Heart right ventricle (tissue), 16 donors: ENCODE measurements at places on chromosomes 16 and 17. TPM values are rescaled to one million over a fixed set of nuclear protein-coding genes. Genes with fewer than 3 reads are reported as not detected.

DNA sequence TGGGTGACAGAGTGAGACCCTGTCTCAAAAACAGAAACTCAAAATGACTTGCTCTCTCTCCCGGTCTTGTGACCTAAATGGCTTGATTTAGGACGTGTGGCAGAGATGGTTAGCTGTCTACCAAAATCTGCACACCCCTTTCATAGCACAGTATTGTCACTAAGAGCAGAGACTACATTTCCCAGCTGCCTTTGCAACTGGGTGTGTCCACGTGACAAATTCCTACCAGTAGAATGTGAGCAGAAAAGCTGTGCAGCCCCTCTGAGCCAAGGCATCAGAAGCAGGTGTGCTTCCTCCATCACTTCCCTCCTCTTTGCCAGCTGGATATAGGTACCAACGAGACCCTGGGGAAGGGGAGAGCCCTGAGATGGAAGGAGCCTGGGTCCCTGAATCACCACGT, 25.5 kb downstream of the GPR142 start:
- H3K36me3 ChIP-seq, result no peaks in the 10 kb centered on the region
- H3K4me1 ChIP-seq, result peaks cover 11% of the 10 kb centered on the region
- no peaks in the 10 kb centered on the region for H3K27me3 ChIP-seq
- no peak overlapping the region for H3K27ac ChIP-seq
- no peak overlapping the region for H3K4me3 ChIP-seq

DNA sequence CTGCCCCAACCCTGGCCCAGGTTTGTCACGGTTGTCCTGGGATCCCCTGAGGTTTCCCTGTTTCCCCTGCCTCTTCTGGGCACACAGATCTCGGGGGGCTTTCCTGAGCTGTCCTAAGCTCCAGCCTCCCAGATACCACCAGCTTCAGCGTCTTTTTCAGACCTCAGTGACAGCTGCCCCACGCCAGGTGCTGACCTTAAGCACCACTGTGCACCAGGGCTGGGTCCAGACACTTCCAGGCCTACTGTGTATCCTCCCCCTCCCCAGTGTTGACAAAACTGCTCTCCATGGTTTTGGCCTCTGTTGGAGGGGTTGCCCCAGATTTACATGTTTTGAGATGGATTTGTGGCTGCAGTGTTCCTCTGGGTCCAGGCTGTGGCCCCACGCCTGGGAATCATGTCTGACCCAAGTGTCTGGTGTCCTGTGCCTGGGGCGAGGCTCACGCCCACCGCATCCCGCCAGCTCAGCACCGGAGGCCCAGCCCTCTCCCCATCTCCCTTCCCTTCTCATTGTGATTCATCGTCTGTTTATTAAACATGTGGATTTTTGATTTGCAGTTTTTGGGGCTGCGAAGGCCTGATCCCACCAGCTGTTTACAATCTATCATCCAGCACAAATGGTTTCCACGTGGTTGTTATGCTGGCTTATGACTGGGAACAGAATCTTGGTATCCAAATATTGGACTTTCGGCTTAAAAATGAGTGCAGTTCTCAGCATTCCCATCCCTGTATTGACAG, 82.1 kb downstream of the METRNL start:
- H3K27me3 ChIP-seq, result peaks cover 4% of the 10 kb centered on the region
- no peak overlapping the region for H3K27ac ChIP-seq
- H3K4me3 ChIP-seq, result no peak overlapping the region
- DNase-seq, result no peak
- H3K36me3 ChIP-seq, result no peaks in the 10 kb centered on the region

DNA sequence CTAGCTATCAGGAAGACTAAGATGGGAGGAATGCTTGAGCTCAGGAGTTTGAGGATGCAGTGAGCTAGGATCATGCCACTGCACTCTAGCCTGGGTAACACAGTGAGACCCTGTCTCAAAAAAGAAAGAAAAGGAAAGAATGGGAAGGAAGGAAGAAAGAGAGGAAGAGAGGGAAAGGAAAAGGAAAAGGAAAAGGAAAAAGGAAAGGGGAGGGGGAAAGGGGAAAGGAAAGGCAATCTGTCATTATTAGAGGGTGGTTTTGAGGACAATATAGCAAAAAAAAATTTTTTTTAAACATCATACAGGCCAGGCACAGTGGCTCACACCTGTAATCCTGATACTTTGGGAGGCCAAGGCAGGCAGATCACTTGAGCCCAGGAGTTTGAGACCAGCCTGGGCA, 20.4 kb downstream of the JUP start:
- no peak for DNase-seq
- no peaks in the 10 kb centered on the region for H3K27me3 ChIP-seq
- H3K4me3 ChIP-seq, result no peak overlapping the region
- H3K4me1 ChIP-seq, result no peaks in the 10 kb centered on the region

KRTAP9-8 gene
- polyA plus RNA-seq, result not detected

DNA sequence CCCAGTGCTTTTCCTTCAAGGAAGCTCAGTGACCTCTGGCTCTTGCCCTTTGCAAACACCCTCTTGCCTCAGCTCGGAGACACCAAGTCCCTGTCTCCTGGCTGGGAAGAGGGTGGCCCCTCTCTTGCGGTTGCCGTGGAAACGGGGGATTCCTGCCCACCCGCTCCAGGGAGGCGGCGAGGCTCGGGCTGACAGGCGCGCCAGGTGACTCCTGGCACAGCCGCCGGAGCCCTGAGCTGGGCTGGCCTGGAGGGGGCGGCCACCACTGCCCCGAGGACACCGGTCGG, 71.4 kb downstream of the ABR start:
- no peaks in the 10 kb centered on the region for H3K27me3 ChIP-seq
- H3K4me3 ChIP-seq, result peak overlapping the region; percentile 76
- no peak for DNase-seq

DNA sequence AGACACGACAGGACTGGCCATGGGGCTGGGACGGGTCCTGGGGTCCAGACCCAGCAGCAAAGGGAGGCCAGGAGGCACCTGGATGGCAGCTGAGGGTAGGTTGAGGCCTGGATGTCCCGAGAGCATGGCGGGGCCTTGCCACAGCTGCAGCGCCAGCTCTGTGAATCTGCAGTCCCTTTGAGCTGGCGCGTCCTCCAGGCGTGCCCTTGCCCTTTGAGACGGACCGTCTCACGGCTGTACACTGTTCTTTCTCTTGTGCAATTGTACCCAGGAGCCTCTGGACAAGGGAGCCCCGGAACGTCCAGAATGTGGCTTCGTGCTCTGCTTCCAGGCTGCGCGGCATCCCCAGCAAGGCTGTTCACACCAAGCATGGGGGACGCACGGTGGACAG, 69.5 kb upstream of the CIBAR2 start:
- no peaks in the 10 kb centered on the region for H3K27me3 ChIP-seq
- H3K4me1 ChIP-seq, result peaks cover 24% of the 10 kb centered on the region
- peaks cover 5% of the 10 kb centered on the region for H3K36me3 ChIP-seq
- no peak for DNase-seq
- H3K4me3 ChIP-seq, result no peak overlapping the region

- H3K27ac ChIP-seq, result no peak overlapping the region
- H3K4me3 ChIP-seq, result no peak overlapping the region
- H3K36me3 ChIP-seq, result no peaks in the 10 kb centered on the region
- peaks cover 11% of the 10 kb centered on the region for H3K27me3 ChIP-seq
- DNase-seq, result no peak
- no peaks in the 10 kb centered on the region for H3K4me1 ChIP-seq
Measured at GRCh38 chr16:24493821-24494220, 45.5 kb upstream of the RBBP6 start.

GRCh38 chr17:71482625-71483024, 638.2 kb upstream of the SOX9 start:
- H3K4me3 ChIP-seq, result no peak overlapping the region
- no peak overlapping the region for H3K27ac ChIP-seq
- H3K4me1 ChIP-seq, result no peaks in the 10 kb centered on the region
- H3K27me3 ChIP-seq, result peaks cover 3% of the 10 kb centered on the region
- no peaks in the 10 kb centered on the region for H3K36me3 ChIP-seq

GRCh38 chr17:39200070-39200879, at the start of gene RPL19:
Gene RPL19 (plus strand): TSS chr17:39200283. CDS start chr17:39200345, 62 bp downstream.
- H3K36me3 ChIP-seq, result peaks cover 43% of the 10 kb centered on the region
- peak within 1 kb of the TSS; percentile 92 for H3K27ac ChIP-seq
- H3K4me1 ChIP-seq, result peaks cover 21% of the 10 kb centered on the region
- DNase-seq, result peak; percentile 79
- H3K27me3 ChIP-seq, result no peaks in the 10 kb centered on the region
- peak within 1 kb of the TSS; percentile 77 for H3K4me3 ChIP-seq

DNA sequence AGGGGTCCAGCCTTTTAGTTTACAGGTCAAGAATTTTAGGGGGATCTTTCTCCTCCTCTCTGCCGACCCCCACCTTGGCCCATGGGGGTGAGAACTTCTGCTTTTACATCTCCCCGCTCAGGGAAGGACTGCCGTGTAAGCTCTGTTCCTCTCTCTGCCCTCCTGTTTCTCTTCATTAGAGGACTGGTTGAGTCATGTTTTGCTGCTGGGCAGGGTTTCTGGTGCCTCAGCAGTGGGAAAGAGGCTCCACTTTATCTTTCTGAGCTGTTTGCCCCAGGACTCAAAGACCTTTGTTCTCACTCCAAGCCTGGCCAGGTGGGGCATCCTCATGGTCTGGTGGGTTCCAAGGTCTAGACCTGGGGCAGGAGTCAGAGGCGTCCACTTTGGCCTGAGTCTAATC, 93.0 kb downstream of the UTP18 start:
- H3K36me3 ChIP-seq, result no peaks in the 10 kb centered on the region
- DNase-seq, result no peak
- H3K4me1 ChIP-seq, result no peaks in the 10 kb centered on the region
- no peak overlapping the region for H3K27ac ChIP-seq
- H3K4me3 ChIP-seq, result no peak overlapping the region

GRCh38 chr16:54632322-54633220, 298.1 kb upstream of the IRX5 start:
- H3K4me1 ChIP-seq, result peaks cover 8% of the 10 kb centered on the region
- no peak overlapping the region for H3K4me3 ChIP-seq
- no peak for DNase-seq
- no peak overlapping the region for H3K27ac ChIP-seq
- H3K36me3 ChIP-seq, result no peaks in the 10 kb centered on the region
- H3K27me3 ChIP-seq, result no peaks in the 10 kb centered on the region

DNA sequence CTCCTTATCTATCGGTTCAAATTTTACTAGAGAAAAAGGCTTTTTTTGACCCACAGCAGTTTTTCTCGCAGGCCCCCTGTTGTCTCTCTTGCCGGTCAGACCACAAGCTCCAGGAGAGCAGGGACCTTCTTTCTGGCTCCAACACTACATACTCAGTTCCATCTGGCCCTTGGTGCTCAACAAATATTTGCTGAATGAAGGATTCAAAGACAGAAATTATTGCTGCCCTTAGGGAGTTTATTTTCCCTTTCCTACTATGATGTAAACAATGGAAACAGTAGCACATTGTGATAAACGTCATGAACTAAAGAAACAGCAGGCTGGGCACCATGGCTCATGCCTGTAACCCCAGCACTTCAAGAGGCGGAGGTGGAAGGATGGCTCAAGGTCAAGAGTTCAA, 59.0 kb upstream of the ATP2A3 start:
- peaks cover 5% of the 10 kb centered on the region for H3K36me3 ChIP-seq
- H3K4me3 ChIP-seq, result no peak overlapping the region
- no peak for DNase-seq
- H3K4me1 ChIP-seq, result no peaks in the 10 kb centered on the region
- no peaks in the 10 kb centered on the region for H3K27me3 ChIP-seq
